ENCODE measurements at places on chromosomes 2 and 18.
A peak's percentile ranks its signal among the peaks of the same experiment; 100 is the strongest.

GRCh38 chr2:201820383-201821007 lies 14.2 kb downstream of the CDK15 start:
- DNase-seq, result no peak

GRCh38 chr18:33152376-33152775 lies 288.1 kb downstream of the CCDC178 start:
- no peak for DNase-seq

DNA sequence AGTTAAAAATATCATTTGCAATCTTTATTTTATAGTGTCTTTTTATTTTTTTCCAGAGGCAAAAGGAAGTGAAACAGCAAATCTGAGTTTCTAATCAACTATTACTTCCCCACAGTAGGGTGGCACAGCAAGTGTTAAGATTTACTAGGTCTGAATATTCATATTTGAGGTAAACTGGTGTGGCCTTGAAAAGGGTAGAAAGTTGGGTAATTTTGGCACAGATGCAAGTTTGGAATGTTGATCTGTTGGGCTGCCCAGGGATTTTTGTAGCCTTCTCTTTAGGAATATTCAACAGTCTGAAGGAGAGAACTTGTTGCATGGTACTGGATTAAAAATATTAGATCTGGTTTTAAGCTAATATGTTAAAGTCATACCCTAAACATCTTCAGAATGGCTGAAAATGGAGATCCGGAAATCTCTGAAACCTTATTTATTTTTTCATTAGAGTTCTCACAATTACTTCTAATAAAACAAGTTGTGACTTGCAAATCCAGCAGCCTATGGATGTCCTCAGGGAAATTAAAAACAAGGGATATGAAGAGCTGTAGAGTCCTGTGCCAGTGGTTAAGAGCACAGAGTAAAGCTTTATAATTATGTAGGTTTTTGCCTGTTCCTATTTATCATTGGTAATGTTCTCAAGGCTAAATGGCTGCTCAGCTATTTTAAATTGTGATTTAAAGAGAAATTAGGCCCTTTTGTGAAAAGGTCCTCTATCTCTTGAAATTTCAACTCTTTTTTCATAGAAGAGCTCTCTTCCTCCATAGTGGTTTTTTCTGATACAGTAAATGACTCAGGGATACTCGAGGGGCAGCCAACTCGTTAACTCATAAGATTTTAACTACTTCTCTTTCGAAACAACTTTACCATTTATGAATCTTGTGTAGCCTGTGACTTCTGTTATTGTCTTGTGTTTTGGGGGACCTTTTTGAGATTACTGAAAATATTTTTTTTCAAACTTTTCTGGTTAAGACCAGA lies 11.0 kb downstream of the TANK start:
- no peak for DNase-seq

DNA sequence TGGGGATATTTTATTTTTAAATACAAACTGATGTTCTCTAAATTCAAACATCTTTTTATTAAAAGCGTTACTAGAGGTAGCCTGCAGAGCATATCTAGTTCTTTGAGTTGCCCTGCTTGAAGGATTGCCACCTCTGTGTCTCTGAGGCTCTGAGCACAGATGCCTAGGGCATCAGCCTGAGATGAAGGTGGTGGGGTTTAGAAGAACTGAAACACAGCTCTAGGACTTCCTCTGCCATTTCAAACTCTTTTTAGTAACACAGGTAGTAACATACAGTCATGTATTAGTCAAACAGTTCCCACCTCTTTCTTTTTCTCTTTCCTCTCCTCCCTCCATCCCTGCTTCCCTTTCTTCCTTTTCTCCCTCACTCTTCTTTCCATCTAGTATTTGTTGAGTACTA lies 57.6 kb downstream of the TTC21B start:
- peak; percentile 10 for DNase-seq

- DNase-seq, result peak; percentile 54
Observed at GRCh38 chr18:6729247-6730091, at the start of gene ARHGAP28. ARHGAP28 (plus strand) TSS chr18:6729716; CDS start chr18:6729822, 106 bp downstream.

DNA sequence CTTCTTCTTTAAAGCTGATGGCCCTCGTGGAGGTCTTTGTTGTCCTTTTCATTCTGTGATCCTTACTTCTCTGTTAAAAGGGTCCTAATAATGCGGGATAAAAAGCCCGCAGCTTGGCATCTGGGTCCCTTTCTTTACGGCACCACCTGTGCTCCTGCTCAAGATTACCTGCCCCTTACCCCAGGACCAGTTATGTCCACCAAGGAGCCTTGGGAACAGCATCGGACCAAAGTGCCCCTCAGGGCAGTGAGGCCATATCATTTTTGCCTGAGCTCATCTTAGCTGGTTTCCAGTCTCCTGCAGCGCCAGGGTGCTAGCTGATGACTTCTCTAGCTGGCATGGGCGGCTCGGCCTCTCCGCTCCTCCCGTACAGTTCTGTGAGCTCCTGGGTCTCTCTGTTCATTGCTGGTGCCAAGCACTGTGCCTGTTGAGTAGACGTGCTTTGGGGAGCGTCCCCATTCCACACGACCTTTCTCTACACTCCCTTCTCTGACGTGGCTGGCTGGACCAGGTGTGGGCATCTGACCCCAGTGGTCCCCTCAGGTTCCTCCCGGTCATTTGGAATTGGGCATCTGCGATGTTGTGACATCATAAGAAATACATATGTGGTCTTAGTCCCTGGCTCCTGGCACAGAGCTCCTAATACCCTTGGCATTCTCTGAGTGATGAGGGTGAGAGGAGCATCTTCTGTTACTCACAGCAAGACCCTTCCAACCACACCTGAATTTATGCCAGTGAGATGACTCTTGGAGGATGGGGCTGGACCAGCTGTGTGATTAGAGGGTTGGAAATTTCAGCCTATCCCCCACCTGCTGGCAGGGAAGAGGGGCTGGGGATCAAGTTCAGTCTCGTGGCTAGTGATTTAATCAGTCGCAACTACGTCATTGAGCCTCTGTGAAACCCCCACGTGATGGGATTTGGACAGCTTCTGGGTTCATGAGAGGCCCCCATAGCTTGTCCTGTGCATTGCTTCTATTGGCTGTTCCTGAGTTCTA lies 134.2 kb upstream of the HS6ST1 start:
- DNase-seq, result no peak
